ENCODE measurements at places on chromosomes 5 and 9.

DNA sequence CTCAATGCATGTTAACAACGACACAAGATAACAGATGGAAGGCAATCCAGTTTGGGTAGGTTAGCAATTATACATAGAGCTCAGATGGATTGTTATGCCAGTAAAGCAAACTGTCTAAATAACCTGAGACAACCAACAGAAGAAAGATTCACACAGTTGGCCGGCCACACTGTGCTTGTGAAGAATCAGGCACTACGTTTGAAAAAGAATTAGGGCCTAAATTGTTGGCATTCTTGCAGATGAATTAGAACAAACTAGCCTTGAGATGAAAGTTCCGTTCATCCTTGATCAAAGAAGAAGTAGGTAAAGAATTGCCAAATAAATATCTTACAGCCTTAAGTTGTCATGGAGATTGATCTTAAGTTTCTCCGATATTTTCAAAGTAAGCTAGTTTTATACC lies 210.6 kb downstream of the CDH18 start:
- DNase-seq: no peak

GRCh38 chr5:100823812-100824211 lies 79.3 kb downstream of the ST8SIA4 start:
- DNase-seq: no peak

DNA sequence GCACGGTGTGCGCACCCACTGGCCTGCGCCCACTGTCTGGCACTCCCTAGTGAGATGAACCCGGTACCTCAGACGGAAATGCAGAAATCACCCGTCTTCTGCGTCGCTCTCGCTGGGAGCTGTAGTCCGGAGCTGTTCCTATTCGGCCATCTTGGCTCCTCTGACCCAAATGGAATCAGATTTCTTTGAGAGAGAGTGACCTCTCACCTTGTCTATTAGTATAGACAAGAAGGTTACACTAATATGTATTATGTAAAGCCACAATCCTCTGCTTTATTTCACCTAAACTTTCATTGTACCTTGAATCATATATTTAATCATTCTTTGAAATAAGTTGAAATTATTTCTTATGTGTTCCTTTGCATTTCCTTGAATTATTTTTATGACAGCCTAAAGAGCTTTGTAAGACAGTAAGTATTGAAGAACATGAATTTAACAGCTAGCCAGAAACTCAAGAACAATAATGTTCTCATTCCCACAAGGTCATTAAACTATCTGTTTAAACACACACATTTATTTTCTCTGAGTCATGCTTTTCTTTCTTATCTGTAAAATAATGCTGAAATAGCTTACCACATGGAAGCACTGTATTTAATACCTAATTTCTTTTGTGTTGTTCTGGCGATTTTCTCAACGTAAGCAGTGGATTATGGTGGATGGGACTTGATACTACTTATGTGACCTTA lies 91.8 kb upstream of the DMRTA1 start:
- DNase-seq: no peak

DNA sequence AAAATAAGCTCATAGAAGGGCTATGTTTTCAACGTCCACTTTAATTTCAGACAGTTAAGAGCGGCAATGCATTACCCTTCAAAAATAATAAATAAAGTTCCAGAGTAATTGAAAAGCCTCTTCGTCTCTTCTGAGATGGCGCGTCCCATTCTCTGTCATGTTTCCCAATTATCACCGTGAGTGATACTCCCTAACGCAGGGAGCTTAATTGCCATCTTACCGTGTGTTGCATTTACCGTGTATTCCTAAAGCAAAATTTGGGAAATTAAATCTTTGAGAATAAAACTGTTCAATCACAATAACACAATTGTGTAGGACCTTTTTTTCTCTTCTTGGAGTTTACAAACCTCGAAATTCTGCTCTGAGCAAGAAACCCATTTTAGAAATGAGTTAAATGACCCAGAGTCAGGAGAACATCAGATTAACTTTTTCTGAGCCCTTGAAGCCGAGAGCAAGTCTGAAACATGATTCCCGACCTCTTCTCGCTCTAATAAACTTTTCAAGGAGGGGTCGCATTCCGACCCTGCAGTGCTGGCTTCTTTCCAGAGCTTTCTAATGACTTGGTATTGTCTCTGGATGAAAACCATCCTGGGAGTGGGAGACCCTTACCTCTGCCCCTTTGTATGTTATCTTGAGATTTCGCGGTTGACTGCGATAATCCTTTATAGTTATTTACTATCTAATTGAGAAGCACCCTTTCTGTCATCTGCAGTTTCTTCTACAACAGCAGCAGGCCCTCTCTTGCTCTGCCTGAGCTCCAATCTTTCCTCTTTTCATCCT lies 251.5 kb downstream of the FSTL4 start:
- no peak for DNase-seq

DNA sequence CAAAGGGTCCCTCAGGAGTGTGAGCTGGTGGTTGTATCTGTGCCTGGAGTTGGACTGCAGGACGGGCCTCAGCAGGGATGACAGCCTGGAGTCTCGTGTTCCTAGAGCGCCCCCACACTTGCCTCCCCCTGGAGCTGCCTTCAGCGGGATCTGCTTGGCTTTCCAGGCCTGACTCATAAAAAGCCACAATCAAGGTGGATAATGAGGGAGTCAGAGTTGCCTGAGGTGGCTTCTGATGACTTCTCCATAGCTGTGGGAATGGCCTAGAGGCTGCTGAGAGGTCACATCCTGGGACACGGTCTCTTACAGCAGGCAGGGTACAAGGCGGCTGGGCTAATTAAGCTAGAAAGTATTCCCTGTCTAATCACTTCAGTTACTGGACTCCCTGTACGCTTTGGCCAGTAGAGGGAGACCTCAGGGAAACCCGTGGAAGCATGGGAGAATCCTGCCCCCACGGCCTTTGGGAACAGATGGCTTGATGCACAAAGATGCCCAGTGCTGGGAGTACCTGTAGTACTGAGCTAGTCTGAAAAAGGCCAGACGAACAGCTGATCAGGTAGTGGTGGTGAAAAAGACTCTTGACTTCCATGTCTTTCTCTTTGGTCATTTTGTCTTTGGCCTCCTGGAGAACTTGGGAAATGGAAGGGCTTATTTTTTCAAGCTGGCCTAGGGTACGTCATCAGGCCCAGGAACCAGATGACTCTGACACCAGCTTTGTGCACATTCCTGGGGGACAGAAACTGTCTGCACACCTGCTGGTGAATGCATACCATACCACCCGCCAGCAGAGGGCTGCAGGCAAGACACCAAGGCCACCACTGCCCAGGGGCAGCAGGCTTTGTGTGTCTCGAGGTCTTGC lies 16.1 kb upstream of the FRRS1L start:
- no peak for DNase-seq

DNA sequence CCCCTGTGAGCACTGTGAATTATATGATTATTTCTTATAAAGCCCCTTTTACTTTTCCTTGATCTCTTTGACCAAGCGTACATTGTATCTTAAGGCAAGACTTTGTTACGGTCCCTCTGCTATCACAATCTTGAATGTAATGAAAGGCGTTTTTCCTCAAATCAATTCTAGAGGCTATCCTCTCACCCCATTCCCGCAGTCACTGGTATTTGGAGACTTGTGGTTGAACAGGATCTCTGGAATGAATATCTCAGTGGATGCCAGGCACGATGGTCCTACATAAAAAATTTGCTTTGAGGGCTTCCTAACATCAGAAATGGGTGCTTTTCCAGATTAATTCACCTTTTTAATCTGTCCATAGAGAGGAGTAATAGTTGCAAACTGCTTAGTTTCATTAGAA lies 151.4 kb upstream of the PAPPA start:
- no peak for DNase-seq

GRCh38 chr9:129811967-129812363 lies 9.0 kb downstream of the TOR1B start:
- no peak for DNase-seq

DNA sequence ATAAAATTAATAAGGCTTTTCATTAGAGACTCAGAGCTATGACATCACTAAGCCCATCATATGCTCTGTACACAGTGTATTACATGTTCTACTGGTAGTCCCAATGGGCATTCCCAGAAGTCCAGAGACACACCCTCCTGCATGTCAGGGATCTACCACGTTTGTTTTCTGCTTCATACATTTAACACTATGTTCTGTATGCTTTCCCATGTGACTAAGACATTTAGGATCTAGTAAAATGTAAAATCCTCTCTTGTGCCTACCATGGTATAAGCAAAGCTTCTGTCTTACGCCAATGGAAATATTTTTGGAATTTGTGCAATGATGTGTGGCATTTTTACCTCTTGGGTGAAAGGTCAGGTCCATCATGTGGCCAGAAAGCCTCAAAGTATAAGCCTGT lies 192.4 kb downstream of the ADAMTSL1 start:
- DNase-seq: no peak

- DNase-seq: no peak
Observed at GRCh38 chr5:171271798-171272197, 37.2 kb upstream of the TLX3 start.

- no peak for DNase-seq
Observed at GRCh38 chr9:80615964-80616363, 1044.2 kb downstream of the TLE4 start.

GRCh38 chr9:90559075-90560073 lies 83.2 kb downstream of the DIRAS2 start:
- no peak for DNase-seq

DNA sequence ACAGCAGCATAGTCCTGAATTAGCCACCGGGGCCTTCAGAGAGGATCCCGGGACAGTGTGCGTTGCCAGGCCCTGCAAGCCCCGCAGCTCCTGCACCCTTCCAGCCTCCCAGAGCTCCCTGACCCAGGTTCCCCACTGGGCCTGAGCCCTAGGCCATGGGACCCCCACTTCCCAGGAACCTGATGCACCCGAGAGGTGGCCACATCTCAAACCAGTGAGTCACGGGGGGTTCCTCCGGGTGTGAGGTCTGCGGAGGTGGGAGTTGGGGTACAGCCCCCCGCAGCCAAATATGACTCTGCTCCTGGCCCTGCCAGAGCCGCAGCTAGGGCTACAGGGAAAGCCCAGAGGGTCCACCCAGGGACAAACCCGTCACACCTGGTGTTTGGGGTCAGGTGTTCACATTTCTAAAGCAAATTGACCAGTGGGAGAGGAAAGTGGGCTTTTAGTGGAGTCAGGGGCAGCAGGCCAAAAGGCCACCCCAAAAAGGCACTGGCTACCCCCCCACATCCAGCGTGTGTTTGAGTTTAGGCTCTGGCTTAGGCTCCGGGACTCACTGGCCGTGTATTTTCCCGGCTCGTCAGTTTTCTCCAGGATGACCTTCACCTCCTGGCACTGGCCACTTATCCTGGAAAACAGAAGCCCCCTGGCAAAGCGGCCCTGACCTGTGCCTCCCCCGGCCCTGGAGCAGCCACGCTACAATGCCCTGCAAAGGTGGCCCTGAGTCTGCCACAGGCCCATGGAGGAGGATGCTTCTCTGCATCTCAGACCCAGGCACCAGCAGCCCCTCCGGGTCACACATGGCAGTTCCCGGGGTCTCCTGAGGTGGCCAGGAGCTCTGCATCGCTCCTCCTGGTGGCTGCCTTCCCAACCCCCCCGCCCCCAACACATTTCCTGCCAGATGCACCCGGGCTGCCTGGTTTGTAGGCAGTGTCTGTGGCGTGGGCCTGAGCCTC lies 17.4 kb upstream of the OBP2B start:
- DNase-seq: no peak

- DNase-seq: no peak
Observed at GRCh38 chr9:121322037-121322736, 47.9 kb downstream of the STOM start.

DNA sequence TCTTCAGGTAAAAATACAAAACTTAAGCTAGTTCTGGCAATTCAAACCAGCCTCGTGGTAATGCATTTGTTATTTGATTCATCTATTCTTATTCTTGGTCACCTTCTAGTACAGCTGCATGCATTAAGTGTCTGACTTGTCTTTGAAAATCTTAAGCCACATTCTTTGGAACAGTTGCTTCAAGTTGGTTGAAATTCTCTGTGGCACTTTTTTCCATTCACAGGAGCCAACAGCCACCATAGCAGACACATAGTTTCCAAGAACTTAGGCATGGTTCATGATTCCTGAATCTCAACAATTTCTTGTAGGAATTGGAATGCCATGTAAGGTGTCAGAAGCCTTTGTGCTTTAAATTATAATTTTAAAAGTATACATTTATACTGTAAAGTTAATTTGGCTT lies 47.4 kb upstream of the MEF2C start:
- DNase-seq: no peak

- DNase-seq: no peak
Observed at GRCh38 chr5:39355324-39355723, 9.0 kb downstream of the C9 start.

DNA sequence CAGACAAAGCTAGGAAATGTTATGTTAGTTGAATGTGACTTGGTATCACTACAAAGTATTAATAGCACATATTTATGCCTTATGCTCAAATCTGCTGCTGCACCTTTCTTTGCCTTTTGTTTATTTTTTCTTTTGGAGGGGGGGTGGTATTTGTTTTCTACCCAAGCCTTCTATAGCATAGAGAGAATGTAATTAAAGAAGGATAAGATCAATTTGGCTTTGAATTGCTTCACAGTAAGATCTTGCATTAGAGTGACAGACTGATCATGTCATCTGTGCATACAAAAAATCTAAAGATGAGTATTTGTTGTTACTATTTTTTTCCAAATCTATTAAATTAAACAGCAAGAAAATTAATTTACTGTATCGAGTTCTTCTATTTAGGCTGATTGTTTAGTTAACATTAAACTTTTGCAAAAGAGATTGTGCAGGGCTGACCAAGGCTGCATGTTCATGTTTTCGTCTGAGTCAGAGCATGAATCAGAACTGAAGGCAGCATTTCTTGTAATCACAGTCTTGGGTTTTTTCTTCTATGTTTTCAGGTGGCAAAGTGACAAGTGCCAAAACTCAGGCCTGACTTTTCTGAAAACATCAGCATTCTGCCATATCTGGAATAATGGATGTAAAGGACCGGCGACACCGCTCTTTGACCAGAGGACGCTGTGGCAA lies 1007.1 kb upstream of the WWC1 start:
- no peak for DNase-seq

- DNase-seq: no peak
Observed at GRCh38 chr5:61808909-61809308, 476.9 kb downstream of the ZSWIM6 start.

DNA sequence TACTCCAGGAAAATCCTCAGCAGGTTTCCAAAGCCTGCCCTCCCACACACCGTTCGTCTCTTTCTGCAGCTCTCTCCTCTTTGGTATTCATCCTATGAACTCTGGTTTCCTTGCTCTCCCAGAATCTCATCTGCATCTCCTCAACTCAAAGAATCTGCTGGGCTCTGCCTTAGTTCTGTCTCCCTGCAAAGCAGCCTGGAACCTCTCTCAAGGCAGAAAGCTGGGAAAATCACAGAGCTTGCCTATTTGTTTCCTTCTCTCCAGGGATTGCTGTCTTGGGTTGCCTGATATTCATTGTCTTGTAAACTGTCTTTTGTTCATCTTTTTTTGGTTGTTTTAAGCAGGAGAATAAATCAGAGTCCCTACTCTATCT lies 5.3 kb upstream of the ERAP2 start:
- no peak for DNase-seq

- no peak for DNase-seq
Observed at GRCh38 chr9:13267743-13268142, 11.7 kb downstream of the MPDZ start.

- no peak for DNase-seq
Observed at GRCh38 chr9:78613006-78613405, 316.1 kb downstream of the PSAT1 start.

All from NCI-H2227 treated with DMSO at 0.1 percent for 48 hours (cell line).